ENCODE measurements at places on chromosomes 1 and 21.

DNA sequence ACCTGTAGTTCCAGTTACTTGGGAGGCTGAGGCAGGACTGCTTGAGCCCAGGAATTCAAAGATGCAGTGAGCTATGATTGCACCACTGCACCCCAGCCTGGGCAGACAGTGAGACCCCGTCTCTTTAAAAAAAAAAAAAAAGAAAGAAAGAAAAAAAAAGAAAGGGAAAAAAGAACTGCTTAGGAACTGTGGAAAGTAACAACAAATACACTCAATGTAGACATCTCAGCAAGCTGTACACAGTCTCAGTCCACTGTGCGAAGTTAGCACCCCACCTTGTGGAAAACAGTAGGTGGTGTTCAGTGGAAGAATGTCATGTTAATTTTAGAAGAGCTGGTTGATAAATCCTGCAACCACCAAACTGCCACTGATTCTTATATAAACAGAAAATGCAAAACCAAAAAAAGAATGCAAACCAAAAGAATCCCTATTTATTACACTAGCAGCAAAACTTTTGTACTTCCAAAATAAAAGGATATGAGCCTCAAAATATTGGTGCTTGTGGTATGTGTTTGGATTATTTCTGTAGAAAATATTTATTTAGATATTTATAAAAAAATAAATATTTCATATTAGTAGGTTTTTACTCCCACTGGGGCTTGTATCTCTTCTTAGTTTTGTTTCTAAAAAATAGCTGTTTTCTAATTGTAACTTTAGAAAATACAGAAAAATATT is 31.1 kb downstream of the ALG14 start:
- no peak for DNase-seq

DNA sequence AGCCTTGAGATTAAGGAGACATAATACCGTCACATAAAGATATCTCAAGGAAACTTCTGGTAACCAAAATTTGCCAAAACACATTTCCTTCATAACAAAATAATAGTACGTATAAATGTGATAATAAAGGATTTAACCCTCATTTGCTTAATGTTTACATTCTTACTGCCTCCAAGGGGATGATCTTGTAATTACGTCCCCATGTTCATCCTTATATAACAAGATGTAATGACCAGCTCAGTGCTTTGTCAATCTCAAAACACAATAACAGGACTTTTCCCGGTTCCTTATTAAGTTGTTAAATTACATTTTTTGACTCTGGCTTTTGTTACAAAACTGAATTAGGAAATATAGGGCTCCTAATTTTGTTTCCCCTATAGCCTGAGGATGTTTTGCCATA is 41.3 kb upstream of the UHMK1 start:
- DNase-seq: no peak

DNA sequence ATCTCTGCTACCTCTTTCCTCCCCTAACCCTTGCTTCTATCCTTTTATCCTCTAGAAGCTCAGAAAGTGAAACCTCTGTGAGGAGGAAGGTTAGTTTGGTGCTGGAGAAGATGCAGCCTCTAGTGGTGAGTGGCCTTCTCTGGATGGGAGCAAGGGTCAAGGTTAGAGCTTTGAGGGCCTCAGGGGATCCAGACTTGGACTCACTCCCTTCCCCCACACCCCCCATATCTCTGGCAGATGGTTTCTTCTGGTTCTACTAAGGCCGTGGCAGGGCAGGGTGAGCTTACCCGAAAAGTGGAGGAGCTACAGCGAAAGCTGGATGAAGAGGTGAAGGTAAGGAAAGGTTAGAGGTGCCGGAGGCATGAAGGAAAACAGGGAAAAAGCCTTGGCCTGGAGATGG is 9.2 kb downstream of the CGN start:
- no peak for DNase-seq

DNA sequence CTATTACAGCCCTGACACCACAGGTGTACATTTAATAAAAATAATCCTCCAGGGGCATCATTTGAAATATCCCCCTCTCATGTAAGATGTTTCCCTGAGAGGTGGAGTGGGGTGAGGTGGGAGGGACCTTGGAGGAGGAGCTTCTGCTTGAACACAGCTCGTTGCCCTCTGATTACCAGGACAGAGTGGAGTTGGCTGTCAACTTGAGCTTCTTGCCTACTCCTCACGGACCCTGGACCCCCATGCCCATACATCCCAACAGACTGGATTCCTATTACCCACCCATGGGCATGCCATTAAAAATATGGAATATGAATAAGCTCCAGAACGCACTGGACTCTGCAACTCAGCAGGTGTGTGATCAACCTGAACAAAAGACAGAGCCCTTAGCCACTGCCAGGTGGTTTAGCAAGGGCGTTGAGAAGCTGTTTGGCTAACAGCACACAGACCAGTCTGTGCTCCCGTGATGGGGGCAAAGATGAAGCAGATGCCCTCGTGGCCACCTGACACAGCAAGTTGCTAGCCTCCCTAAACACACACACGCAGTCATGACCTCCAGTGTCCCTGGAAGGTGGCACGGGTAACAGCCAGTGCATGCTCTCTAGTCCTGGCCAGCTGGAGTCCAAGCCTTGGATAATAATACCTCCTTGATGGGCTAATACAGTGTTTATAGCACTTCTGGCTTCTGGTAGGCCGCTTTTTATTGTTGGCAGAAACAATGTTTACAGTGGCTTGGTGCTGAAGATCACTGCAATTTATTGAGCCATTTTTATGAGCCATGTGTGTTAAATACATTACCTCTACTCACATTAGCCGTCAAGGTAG is 155.0 kb downstream of the TOMM20 start:
- DNase-seq: no peak

DNA sequence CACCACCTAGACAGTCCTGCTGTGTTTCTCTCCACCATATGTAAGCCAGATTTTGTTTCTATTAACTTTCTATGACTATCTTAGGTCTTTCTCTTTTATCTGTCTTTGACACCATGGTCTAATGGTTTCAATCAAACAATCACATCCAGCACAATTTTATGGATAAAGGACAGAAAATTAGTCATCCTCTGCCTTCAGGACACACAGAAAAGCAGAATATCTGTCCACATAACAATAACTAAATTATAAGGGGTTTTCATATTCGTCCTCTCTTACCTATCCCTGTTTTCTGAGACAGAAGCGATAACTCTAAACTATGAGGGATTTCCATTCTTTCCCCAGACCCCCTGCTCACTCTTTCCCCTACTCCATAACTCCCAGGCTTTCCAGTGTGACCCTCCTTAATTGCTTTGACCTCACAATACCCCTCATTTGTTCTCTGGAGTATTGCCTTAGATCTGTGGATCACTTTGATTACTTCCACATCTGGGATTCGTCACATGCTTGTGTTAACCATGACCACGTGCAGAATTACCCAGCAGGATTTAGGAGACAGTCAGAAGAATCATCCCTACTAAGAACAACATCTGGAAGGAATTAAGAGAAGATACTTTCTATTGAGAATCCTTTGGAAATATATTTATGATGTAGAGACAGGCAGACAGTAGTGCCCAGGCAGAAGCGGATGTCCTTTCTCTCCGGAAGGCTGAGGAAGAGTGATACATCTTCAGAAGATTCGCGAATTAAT is 108.2 kb upstream of the GREM2 start:
- DNase-seq: no peak

GRCh38 chr1:73980324-73981040 is 217.5 kb downstream of the LRRIQ3 start:
- DNase-seq: no peak

- DNase-seq: no peak
Observed at GRCh38 chr21:41985662-41986416, 24.3 kb downstream of the ZBTB21 start.

DNA sequence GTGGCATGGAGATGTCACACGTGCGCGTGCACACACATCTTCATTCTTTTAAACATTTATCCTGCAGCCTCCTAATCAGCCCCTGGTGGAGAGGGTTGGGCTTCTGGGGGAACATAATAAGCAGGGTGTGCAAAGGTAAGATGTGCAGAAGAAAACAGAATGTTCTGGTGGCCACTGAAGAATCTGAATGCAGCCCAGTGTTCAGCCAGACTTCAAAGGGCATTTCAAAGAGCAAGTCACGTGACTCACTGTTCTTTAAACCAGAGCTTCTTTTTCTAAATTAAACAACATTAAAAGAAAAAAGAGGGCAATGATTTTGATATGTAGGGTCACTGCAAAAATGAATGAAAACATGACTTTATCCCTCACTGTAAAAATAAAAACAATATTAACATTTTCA is 89.8 kb downstream of the ABCA4 start:
- no peak for DNase-seq

GRCh38 chr1:41330588-41331545 is 30.4 kb upstream of the FOXO6 start:
- DNase-seq: no peak

GRCh38 chr1:230382001-230382491 is 44.1 kb downstream of the PGBD5 start:
- DNase-seq: no peak

- peak; percentile 24 for DNase-seq
Observed at GRCh38 chr1:214332946-214333798, 52.2 kb downstream of the SMYD2 start.

- no peak for DNase-seq
Observed at GRCh38 chr1:103937763-103938357, 188.2 kb downstream of the AMY1C start.

DNA sequence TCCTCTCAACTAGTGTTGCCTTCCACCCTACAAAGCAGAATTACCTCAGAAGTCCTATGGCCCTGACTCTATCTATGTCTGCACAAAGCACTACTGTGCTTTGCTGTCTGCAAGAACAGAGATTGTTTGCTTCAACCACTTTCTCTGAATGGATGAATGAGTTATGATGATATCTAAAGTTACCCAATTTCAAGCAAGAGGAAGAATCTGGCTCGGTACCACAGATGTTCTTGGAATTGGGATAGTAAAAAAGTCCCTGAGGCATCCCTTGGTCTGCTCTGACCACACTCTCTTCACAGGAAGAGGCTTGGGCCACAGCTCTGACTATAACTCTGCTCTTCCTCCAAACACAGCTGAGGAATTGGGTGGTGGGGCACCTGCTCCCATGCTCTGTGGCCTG is 31.2 kb downstream of the MTARC1 start:
- no peak for DNase-seq

DNA sequence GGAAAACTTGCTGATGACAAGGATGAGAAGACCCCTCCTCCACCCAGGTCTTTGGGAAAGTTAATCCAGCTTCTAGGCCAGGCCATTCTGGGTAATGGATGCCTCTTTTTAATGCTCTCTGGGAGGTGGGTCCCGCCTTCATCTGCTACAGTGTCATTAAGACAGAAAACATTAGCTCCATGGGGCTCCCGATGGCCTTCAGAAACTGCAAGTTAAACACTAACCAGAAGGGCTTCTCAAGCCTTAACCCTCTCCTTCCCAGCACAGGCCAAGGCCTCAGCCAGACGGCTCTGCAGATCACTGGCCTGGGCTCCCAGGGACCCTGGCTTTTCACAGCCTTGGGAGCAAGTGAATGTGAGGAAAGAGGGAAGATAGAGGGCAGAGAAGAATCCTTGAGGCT is 364.9 kb downstream of the MATN1 start:
- DNase-seq: no peak

GRCh38 chr1:101105877-101106276 is 80.3 kb upstream of the DPH5 start:
- no peak for DNase-seq

DNA sequence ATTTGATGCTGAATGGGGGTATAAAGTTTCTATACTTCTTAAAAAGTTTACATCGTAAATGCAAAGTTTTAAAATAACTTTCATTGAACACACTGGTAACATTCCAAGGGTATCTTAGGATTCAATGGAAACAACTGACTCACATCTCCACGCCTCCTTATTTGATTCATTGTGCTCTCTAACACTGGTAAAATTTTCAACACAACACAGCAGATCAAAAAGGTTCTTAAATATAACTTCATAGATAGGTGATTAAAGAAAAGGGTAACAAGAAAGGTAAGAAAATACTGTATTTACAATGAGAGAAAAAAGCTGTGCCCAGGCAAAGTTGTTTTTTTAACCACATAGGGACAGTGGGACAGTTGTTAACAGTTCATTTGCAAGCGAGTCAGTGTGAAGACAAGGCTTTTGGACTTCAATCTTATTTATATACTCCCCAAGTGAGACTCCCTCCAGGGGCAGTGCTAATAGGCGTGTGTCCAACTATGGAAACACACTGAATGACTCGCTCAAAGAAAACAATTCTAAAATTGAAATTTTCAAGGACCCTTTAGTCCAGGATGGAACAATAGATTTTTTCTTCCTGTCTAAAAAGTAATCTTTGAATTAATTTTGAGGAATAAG is 140.5 kb downstream of the TIAM1 start:
- DNase-seq: no peak

DNA sequence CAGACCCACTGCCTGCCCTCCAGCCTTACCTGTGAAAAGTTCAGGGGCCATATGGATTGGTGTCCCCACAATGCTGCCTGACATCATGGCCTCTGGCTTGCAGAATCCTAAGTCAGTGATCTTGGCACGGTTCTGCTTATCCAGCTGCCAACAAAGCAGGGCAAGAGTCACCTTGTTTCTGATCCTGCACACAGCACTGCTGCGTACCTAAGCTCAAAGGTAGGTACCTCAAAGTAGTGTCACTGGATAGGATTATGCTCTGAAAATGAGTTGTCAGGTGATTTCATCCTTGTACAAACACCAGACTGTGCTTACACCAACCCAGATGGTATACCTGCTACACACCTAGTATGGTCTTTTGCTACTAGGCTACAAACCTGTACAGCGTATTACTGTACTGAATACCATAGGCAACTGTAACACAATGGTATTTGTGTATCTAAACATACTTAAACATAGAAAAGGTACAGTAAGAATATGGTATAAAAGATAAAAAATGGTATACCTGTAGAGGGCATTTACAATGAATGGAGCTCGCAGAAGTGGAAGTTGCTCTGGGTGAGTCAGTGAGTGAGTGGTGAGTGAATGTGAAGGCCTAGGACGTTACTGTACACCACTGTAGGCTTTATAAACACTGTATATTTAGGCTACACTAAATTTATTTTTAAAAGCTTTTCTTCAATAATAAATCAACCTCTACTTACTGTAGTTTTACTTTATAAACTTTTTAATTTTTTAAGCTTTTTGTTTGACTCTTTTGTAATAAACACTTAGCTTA is 29.1 kb upstream of the RBBP5 start:
- DNase-seq: no peak

DNA sequence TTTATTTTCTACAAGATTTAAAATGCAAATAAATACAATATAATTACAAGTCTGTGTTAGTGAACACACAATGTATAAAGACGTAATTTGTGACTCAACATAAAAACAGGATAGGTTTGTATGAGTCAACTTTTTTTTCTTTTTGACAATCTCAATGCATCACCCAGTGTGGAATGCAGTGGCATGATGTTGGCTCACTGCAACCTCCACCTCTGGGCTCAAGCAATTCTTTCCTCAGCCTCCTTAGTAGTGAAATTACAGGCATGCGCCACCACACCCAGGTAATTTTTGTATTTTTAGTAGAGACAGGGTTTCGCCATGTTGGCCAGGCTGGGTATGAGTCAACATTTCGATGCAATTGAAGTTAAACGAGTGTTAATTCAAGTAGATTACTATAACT is 5.9 kb upstream of the SPRR2E start:
- no peak for DNase-seq
